ENCODE measurements at places on chromosomes 12 and 14.

GRCh38 chr12:51392556-51393237, 1.5 kb upstream of the GALNT6 start:
- peak; percentile 78 for DNase-seq

DNA sequence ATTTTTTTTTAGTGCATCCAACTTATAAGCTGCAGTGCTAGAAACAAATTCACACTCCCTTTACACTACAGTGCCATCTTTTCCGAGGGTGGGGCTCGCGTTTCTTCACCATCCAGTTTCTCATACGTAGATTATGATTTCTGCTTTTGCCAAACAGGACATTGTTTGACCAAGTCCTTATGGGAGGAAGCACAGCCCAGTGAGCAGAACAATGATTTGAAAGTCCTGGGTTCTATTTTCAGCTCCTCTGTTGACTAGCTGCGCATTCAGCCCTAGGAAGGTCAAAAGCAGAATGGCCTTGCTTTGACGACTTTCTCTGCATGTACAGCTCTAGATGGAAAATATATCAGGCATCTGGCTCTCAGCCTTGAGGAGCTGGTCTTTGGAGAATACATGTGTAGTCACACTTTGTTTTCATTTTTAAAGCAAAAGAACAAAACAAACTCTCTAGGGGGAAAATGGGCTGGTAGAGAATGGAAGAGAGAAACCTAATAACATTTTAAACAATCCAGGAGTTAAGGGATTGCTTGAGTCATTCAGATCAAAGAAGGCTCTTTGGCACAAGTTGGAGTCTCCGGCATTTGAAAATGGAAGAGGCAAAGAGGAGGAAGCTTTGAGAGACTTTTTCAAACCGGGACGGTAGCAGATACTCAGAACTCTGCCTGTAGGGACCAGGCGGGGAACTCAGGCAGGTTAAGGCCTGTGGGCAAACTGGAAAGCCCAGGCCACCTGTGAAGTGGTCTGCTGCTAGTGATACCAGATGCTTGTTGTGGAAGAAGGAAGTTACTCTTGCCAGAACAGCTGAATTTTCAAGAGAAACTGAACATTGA, 257.3 kb upstream of the PLEKHG7 start:
- DNase-seq, result no peak

GRCh38 chr14:74763803-74764531, 851 bp downstream of the YLPM1 start:
- DNase-seq, result no peak

DNA sequence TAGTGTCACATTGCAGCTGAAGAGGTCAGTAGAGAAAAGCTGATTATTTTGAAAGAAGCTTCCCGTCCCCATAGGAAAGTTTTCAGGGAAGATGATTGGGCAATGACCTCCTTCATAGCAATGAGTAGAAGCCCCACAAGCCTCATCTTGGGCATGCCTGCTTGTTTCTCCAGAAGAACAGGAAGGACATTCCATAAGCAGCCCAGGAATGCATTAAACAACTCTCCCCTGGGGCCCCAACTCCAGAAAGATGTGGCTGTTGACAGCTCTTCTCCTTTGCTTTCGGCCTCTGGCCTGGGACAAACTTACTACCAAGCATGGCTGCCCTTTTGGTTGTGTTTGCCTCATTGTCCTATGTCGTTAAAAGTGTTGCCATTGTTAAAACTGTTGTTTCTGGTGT, 5.7 kb upstream of the VDR start:
- no peak for DNase-seq

- no peak for DNase-seq
Observed at GRCh38 chr12:120065472-120065871, 51.1 kb downstream of the RAB35 start.

DNA sequence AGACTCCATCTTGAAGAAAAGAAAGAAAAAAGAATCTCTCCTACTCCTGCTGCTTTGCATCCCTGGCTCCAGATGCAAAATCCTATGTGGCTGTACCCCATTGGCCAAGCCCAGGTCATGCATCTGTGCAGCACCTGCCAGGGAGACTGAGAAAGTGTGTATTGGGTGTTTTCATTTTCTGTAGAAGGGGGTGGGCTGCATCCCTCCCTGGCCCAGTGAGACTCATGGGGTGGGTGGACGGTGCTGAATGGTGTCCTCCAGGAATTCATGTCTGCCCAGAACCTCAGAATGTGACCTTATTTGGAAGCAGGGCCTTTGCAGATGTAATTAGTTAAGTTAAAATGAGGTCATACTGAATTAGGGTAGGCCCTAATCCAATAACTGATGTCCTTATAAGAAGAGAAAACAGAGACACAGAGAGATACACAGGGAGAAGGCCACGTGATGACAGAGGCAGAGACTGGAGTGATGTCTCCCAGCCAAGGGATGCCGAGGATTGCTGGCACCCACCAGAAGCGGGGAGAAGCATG, 23.2 kb downstream of the MOAP1 start:
- no peak for DNase-seq

DNA sequence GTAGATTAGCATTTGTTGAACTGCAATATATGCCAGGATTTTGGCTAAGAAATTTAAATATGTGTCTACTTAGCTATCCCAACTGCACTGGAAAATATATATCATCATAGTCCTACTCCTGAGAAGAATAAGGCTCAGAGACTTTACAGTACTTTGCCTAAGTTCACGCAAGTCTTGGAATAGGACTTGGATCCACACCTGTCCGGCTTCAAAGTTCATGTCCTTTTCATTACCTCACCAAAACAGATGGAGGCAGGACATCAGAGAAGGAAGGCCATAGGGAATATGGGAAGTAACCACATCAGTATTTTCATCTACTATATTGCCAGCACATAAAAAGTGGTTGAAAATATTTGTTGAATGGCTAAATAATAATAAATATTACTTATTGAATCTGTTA, 358.5 kb downstream of the PRKD1 start:
- no peak for DNase-seq

GRCh38 chr12:100114574-100114973, 28.1 kb downstream of the BLTP3B start:
- DNase-seq, result no peak

GRCh38 chr14:38056270-38056669, 151.4 kb upstream of the SSTR1 start:
- DNase-seq, result peak; percentile 39

DNA sequence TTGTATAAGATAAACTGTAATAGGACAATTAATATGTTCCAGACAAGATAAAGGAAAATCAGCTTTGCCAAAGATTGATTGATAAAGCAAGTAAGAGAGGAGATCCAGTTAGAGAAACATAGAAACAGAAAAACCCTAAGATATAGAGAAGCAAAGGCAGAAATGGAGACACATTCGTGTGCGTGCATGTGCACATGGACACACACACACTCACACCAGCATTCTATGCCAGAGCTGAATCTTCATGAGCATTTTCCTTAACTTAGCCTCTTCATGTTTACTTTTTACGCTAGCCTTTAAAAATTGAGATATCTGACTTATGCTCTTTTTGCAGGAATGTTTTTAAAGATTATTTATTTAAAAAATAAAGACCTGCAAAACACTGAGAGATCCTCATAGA, 168.5 kb upstream of the ATP2B1 start:
- no peak for DNase-seq

- DNase-seq, result peak; percentile 90
Observed at GRCh38 chr14:50064993-50065392, 51.4 kb downstream of the VCPKMT start.

DNA sequence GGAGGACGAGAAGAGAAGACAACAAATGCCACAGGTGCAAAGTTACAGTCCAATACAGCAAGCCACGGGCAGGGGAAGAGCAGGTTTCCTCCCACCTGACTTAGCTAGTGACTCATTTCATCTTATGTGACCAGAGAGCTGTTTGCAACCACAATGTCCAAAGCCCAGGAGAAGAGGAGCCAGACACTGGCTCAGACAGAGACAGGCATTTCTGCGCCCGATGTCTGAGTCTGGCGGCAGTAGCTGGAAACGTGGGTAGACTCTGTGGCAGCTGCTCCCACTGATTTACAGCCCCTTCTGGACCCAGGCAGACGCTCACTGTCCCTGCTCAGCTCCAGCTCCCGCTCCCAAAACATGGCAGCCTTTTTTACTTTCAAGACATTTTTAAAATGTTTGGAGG, 60.0 kb downstream of the CHGA start:
- DNase-seq, result no peak

DNA sequence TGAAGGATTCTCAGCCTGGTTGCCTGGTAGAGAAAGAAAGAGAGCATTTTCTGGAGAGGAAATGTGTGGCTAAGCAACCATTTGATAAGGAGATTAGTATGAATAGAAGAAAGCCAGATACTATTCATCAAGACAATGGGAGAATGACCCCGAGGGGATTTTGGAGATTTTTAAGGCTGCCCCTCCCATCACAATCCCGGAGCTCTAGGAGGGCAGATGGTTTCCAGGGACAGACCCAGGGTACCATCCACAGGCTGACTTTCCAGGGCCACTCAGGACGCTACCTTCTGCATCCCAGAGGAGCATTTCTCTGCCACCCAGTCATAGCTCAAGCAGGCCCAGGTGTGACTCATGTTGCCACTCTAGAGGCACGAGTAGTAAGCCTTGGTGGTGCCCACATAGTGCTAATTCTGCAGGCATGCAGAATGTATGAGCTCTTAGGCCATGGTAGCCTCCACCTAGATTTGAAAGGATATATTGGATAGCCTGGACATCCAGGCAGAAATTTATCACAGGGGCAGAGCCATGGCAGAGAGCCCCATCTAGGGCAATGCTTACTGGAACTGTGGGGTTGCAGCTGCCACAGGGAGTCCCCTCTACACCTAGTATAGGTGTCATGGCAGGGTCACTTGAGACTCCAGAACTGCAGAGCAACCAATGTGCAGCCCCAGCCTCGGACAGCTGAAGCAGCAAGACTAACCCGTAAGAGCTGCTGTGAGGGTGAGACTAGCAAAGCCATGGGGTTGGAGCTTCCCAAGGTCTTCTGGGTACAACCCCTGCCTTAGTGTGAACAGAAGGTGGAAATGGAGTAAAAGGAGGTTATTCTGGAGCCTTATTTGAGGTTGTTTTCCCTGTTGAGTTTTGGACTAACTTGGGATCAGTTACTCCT, 366.0 kb downstream of the ZFP36L1 start:
- DNase-seq, result no peak

- no peak for DNase-seq
Observed at GRCh38 chr14:21087294-21088091, 11.0 kb downstream of the ZNF219 start.

DNA sequence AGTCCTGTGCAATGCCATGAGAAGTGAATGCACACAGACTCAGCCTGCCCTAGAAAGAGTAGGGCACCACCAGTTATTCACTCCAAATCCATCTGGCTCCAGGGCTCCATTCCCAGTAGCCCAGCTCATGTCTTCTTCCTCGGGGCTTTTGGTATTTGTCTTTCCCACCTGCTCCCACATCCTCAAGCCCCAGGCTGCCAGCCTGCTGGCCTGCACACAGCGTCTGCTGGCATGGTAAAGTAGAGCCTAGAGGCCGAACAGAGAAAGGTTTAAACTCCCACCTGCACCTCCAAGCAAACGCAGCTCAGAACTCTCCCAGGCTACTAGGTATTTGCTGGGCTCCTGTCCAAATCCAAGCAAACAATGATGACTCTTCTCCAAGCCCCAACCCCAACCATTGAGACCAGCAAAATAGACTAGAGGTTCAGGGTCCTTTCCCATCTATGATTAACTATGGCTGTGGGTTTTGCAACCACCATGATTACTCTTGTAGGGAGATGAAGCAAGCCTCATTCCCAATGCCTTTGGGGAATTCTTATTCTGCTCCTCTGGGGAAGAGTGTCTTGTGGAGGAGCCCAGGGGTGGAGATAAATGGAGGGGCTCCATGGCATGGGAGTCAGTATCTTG, 5.2 kb upstream of the VDR start:
- no peak for DNase-seq

DNA sequence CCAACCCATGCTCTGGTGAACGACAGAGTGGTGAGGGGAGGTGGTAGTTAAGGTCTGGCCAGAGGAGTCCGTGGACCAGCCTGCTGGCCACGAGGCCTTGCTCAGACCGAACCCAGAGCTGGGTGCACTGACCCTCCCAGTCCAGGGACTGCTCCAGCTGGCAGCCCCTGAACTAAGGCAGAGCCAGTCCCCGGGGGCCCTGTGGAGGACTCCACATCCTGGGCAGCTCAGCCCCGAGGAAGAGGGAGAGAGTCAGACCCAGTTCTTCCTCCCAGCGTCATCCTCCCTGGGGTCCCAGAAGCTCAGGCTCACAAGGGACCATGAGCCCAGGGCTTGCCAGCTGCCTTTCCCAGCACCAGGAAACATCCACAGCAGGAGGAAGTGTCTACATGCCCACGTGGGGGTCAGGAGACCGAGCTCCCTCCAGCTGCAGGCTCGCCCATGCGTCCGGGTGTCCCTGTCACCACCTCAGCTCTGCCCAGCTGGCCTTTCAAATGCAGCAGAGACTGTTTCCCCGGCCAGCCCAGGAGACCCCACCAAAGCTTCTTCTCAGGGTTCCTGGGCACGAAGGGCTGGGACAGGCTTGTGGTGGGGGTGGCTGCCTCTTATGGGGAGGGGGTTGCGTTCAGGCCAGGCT, 194.4 kb downstream of the KIF26A start:
- DNase-seq, result no peak

DNA sequence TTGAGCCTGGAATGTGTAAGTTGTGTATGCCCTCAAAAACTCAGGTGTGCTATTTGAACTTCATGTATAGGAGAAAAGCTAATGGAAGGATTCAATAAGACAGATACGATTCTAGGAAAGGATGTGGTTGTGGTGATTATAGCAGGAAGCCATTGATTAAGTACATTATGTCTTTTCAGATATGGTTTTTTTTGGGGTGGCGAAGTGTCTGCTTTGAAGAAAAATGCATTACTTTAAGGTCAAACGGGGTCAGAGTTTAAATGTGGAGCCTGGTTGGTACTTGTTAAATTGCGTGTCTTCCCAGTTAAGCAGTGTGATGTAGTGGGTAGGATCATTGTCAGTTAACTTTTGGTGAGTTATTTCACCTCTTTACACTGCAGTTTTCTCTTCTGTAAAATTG, 13.0 kb upstream of the NUP107 start:
- peak; percentile 21 for DNase-seq

DNA sequence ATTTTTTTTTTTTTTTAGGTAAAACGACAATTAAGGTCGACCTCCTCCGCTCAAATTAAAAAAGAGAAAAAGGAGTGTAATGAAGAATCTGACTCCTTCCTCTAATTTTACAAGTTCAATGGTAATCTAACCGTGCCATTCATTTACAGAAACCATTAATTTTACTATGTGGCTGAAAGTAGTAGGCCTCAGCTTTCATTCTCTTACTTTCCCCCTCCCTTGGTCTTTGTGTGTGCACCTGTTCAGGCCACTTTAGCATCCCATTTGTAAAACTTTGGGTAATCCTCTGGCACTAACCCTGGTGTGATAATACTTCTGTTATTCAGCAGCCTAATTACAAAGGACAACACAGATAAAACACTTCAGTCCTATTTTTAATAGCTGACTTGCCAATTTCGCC, 128.1 kb downstream of the ASCL1 start:
- DNase-seq, result no peak

- no peak for DNase-seq
Observed at GRCh38 chr14:26820572-26820971, 222.7 kb upstream of the NOVA1 start.

- no peak for DNase-seq
Observed at GRCh38 chr12:116184763-116185162, 92.7 kb downstream of the MED13L start.

- DNase-seq, result no peak
Observed at GRCh38 chr14:93969082-93969828, 7.1 kb downstream of the ASB2 start.

- no peak for DNase-seq
Observed at GRCh38 chr14:33930439-33930838, 20.4 kb downstream of the EGLN3 start.

GRCh38 chr12:72547573-72547972, 275.4 kb downstream of the TRHDE start:
- no peak for DNase-seq

Measured in OCI-M1 (cell line).